Kasumi-1 (cell line): ENCODE measurements at places on chromosomes 6 and 20.

GRCh38 chr6:15550546-15551123, 112.2 kb downstream of the DTNBP1 start:
- no peak for DNase-seq

DNA sequence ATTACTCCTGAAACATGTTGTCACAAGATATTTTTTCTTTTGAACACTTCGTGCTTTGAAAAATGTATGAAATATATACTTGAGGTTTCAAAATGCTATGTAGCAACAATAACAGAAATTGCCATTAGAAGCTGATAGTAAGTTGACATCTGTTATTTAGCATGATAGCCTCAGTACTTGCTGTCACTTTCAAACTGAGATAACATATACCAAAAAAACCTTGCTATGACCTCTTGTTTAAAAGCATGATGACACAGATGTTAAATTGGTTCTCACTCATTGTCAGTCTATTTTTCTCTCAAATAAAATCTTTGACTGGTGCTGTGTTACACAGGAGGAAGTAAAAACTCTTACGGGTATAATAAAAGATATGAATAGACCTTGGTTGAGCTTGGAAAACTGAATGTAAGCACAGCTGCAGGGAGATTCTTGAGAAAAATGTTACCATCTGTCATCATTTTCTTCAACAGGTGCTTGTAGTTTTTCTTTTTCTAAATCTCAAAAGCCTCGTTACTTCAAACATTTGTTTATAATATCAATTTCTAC, 18.6 kb downstream of the MOXD1 start:
- no peak for DNase-seq

- no peak for DNase-seq
These were observed 74.9 kb upstream of the SMLR1 start for GRCh38 chr6:130752267-130752666.

GRCh38 chr6:134614606-134615485, 296.9 kb upstream of the SGK1 start:
- no peak for DNase-seq

DNA sequence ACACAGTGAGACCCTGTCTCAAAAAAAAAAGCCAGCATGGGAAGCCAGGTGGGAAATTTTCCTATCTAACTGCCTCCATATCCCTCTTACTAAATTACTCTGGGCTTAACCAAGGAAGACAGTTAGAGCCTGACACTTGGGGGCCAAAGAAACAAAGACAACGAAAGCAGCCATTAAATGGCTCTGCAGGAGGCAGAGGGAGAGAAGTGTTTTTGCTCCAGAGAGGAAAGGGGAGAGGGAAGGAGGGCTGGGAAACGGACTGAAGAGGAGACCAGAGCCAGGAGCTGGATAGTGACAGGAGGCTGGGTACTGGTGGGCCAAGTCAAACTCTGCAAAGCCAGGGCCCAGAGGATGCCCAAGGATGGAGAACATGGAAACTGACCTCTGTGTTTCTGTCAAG, 10.7 kb upstream of the TGIF2 start:
- no peak for DNase-seq

DNA sequence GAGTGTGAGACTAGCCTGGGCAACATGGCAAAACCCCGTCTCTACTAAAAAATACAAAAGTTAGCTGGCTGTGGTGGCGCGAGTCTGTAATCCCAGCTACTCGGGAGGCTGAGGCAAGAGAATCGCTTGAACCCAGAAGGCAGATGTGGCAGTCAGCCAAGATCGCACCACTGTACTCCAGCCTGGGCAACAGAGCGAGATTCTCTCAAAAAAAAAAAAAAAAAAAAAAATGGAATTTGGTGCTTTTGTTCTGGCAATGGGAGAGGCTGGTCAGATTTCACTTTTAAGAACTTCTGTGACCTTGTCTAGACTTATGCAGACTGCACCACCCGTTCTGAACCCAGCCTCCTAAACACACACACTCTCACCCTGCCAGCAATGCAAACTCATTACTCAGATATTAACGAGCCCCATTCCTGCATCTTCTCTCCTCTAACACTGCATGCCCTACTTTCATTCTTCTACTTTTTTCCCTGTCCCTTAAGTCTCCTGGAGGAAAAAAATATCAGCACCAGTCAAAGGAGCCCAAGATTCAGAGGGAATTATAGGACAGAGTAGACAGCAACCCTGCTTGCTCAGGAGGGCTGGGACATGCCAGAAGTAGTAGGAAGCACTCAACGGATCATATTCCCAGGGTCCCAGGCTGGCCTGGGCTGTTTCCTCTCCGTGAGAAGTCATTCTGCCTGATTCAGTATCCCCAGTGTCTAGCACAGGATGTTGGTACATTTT, 4.4 kb downstream of the MOCS1 start:
- no peak for DNase-seq

DNA sequence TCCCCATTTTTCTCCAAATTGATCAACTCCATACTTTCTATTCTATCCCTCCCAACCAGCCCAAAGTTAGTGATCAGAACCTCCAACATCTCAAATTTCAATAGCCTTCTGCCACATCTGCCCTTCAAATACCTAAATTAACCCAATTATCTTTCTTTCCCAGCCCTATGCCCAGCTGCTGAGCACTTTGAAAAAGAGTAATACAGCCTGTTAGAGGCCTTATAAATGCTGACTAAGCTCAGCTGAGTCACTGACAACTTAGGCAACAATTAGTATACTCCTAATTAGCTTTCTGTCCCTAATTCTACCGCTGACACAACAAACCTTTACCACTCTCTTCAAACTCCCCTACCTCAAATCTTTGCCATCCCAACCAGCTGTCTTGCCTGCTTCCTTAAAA, 23.5 kb downstream of the RUNX2 start:
- DNase-seq: no peak

- DNase-seq: no peak
These were observed 562.1 kb downstream of the PRKN start for GRCh38 chr6:162165479-162165878.
